ENCODE measurements at places on chromosomes 4 and X.

DNA sequence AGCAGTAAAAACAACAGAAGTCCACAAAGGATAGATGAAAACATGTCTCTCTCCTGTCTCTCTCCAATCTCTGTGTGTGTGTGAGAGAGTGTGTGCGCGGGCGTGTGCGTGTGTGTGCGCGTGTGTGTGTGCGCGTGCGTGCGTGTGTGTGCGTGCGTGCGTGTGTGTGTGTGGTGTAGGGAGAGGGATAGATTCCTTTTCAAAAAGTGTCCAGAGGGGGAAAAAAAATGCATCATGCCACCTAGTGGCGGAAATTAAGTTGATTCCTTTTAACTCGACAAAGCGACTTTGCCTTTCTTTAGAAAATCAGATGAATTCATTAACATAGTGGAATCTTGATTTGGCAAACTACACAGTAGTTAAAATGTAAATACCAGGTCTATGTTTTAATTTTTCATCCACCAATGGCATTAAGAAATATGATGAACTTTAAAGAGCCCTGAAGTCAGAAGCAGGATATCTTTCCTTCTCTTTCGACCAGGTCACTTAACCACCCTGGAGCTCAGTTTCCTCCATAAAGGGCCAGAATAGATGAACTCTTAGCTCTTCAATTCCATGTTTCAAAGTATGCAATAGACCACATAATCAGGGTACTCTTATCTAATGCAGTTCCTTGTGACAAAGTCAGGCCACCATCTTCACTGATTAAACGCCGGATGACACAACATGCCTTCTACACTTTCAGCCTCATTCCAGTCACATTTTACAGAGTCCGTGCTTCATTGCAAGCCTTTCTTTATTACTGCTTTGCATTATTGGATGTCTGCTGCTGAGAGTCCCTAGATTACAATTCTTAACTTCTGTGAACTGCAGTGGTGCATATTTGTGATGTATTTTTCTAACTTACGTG, 162.8 kb downstream of the FBXO8 start:
- DNase-seq = no peak

GRCh38 chr4:89922848-89923416, 28.3 kb downstream of the MMRN1 start:
- DNase-seq = no peak

- DNase-seq = no peak
Observed at GRCh38 chrX:120457766-120458180, 11.3 kb downstream of the LAMP2 start.

DNA sequence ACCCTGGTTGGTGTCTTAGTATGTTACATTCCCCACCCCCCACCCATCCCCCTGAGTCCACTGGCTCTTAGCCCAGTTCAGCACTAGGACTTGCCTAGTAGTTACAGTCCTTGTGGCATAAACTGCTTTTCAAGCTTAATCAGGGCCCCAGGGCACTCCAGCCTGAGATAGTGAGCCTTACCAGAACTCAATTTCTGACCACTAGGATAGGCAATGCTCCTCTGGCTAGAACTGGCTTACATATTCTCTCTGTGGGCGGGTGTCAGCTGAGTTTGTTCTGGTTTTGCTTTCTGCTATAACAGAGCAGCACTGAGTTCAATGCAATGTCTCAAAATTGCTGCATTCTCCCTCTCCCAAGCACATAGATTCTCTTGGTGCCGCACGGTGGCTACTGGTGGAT, 391.4 kb upstream of the DIPK2B start:
- DNase-seq = no peak

- DNase-seq = no peak
Observed at GRCh38 chr4:42995343-42995944, 102.9 kb downstream of the GRXCR1 start.

GRCh38 chrX:15492469-15492868, 664 bp downstream of the PIR start:
- DNase-seq = no peak

DNA sequence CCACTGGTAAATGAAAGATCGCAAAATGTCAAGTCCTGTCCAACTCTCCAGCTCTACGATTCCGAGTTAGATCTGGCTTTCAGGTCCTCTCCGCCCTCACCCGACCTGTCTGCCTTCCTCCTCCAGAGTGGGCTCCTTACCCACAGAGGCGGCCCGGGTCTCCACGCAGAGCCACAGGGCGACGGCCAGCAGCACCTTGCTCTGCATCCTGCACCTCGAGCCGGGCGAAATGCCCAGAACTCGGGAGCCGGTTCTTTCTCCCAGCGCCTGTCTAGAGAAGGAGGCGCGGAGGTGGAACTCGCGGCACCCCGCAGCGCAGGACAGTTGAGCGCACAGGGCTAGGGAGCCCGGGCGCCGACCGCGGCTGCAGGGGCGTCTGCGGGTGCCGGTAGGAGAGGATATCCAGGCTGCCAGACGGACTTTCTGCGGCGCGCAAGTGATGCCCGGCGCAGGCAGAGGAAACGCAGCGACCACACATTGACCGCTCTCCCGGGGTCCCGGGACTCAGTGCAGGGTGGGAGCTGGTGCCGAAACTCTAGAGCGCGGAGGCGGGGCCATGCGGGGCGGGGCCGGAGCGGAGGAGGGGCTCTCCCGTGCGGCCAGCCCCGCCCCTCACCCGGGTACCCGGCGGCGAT, at the start of gene KDR:
Gene KDR, minus strand, starts transcription at position 509 of the 635 bp plus-strand sequence. Its CDS starts 302 bp downstream, at position 207.
- no peak for DNase-seq

- no peak for DNase-seq
Observed at GRCh38 chrX:40085714-40086113, 12.0 kb downstream of the BCOR start.

GRCh38 chrX:1425381-1425780, 27.3 kb downstream of the ASMTL start:
- no peak for DNase-seq

DNA sequence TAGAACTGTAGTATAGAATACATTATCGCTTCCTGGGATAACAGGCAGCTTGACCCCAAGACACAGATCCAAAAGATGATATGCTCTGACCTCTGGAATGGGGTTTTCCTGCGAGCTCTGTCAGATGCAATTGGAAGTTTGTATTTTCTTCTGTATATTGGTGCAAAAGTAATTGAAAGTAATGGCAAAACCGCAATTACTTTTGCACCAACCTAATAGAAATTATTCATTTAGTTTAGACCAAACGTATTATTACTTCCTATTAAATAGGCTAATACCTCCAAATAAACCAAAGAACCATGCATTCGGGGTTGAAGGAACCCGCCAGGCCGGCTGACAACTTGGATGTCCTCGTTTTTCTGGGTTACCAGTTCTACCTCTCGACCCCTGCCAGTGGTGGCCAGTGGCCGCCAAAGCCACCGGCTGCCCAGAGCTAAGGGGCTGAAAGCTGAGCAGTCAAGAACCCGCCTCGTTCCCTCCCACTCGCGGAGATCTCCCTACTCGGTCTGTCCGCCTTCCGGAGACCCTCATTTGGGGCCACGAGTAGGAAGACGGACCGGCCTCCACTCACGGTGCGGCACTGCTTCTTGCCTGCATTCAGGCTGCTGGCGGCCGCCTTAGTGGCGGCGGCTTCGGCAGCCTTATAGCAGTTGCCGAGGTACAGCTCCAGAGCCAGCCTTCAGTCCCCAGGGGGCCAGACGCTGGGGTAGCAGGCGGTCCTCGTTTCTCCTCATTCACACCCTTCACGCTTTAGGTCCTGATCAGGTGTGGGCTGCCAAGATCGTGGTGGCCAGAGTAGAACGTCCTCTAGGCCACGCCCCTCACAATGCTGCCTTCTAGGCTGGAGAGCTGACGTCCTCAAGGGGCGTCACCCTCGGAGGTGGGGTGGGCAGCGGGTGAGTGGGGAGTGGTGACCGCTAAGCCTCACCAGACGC, 121.9 kb downstream of the RBMX2 start:
- DNase-seq = no peak

GRCh38 chrX:121958886-121959285, 911.5 kb downstream of the GLUD2 start:
- no peak for DNase-seq

GRCh38 chr4:159425737-159426305, 322.9 kb downstream of the RAPGEF2 start:
- no peak for DNase-seq

- DNase-seq = no peak
Observed at GRCh38 chr4:165965503-165965902, 92.5 kb downstream of the TLL1 start.

DNA sequence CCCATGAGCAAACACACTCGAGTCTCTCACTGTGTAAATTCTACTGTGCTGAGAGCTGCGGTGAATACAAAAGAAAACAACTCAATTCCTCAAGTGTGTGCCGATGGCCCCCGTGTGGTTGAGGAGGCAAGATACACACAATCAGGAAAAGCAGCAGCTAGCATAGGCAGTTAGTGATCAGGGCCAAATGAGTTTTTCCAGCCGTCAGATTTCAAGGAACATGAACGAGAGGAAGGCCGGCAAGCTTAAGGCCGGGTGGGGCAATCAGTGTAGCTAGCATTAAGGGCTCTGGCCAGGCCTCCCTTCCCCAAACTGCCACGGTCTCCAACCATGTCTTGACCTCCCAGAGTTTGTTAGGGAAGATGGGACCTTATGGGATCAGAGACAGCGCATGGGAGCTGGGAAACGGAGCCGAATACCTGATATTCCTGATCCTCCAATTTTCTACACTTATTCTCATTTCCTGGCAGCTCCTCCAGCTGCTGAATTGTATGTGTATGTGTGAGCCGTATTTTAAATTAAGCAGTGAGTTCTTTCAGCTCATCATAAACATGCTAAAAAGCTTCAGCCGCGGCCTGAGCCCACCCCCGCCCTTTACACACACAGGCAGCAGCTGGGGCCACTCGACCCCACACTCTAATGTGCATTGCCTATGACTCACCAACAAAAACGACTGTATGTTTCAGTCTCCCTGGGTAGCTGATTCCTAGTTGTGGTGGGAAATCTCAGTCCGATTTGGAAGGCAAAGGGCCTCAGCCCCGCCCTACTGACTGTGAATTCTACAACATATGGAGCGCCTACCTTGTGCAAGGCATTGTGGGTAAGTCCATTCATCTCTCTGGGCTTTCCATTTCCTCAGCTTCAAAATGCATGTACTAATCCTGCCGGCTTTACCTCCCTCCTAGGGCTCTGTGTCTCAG, 59.9 kb downstream of the RTL9 start:
- no peak for DNase-seq

GRCh38 chr4:54255881-54256280, 26.8 kb downstream of the PDGFRA start:
- no peak for DNase-seq

- no peak for DNase-seq
Observed at GRCh38 chr4:108540536-108540935, 79.8 kb upstream of the RPL34 start.

GRCh38 chr4:80229128-80229527, 31.8 kb downstream of the PRDM8 start:
- no peak for DNase-seq

- no peak for DNase-seq
Observed at GRCh38 chr4:38948551-38948950, 80.9 kb downstream of the FAM114A1 start.

GRCh38 chr4:79272761-79273160, 53.1 kb downstream of the NAA11 start:
- DNase-seq = no peak

- no peak for DNase-seq
Observed at GRCh38 chrX:136616987-136617685, 30.8 kb upstream of the CD40LG start.

- DNase-seq = no peak
Observed at GRCh38 chr4:166165829-166166420, 292.9 kb downstream of the TLL1 start.

- no peak for DNase-seq
Observed at GRCh38 chr4:14272206-14272605, 644.7 kb upstream of the BOD1L1 start.

DNA sequence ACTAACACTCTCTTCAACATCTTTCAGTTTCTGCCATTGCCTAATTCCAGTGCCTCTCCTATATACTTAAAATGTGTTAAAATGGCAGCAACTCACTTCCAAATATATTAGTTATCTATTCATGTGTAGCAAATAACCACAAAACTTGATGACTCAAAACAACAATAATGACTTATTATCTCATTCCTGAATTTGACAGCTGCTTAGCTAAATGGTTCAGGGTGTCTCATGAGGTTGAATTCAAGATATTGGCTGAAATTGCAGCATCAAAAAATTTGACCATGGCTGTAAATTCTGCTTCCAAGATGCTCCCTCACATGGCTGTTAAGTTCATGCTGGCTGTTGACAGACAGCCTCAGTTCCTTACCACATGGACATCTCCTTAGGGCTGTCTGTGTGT, 25.3 kb downstream of the PITX2 start:
- no peak for DNase-seq

GRCh38 chrX:35890699-35891098, 28.8 kb upstream of the CFAP47 start:
- DNase-seq = no peak

DNA sequence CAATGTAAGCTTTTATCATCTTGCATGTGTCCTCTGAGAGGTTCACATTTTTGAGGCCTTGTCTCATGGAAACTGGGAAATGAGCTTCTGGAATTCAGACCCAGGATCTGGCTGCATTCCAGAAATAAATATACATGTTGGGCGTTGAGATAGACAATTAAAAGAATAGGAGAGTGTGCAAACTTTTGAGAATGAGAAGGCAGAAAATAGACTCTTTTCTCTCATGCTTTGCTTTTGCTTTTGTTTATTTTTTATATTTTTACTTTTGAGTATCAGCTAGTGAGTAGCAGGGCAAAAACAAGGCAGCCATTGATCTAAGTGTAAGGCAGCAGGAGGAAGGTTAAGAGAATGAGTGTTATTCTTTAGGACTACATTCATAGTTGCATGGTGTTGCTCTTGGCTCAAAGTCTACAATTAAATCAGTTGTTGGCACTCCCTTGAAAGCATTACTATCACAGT, 12.4 kb downstream of the SHROOM3 start:
- DNase-seq = no peak

DNA sequence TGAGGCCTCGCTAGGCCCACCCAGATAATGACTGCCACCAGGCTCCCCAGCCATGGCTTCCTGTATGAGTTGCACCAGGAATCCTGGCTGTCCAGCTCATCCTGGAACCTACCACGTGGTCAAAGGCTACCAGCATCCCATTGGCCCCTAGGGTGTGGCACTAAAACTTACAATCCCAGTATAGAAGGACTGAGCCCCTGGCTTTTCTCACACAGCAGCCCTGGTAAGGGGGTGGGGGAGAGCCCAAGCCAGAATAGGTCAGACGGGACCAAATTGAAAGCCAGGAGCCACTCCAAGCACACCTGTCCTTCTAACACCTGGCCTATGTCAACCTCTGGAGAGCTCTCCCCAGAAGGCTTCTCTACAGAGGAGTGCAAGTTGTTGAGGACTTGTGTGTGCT, 269.3 kb upstream of the AGTR2 start:
- no peak for DNase-seq

DNA sequence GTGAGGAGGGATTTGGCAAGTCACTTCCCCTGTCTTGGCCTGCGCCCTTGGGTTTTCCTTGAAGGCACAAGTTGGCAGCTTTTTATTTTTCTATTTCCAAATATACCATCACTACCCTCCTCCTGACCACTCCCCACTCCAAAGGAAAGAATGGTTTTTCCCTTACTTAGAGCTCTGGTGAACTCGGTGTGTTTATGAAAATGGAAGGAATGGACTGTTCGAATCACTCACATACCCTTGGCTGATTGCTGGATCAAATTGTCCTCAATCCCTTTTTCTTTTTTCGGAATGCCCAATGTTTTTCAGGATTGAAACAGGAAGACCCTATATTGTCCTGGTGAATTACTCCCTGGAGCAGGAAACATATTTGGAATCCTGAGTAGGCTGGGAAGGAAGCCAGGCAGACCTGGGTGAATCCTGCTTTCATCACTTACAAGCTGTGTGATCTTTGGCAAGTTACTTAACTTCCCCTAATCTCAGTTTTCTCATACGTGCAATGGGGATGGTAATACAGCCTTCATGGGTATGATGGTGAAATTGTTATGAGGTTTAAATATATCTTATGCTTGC, 70.7 kb downstream of the RTL5 start:
- DNase-seq = no peak

- no peak for DNase-seq
Observed at GRCh38 chrX:106615041-106615440, 3.3 kb downstream of the RADX start.
